ENCODE measurements at places on chromosomes 1 and 21.

DNA sequence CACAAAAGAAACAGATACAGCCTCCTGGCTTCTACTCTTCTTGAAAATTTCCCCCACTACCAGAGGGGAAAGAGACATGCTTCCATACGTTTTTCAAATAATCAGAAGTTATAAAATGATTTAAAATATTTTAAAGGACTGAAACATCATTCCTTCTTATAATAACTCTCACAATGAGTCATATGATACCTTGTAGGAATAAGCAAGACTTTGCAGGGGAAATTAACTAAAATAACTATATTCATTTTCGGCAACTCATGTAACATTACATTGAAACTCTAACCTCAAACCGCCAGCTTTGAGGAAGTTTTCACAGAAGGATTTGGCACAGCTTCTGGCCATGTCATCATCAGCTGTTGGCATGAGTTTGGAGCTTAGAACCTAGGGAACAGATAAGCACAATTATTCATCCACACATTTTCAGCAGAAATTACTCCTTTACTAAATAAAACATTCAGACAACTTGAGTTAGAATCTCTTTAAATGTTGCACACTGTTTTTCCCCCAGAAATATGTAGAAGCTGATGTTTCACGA, 85.9 kb downstream of the USP24 start:
- peak; percentile 23 for DNase-seq

DNA sequence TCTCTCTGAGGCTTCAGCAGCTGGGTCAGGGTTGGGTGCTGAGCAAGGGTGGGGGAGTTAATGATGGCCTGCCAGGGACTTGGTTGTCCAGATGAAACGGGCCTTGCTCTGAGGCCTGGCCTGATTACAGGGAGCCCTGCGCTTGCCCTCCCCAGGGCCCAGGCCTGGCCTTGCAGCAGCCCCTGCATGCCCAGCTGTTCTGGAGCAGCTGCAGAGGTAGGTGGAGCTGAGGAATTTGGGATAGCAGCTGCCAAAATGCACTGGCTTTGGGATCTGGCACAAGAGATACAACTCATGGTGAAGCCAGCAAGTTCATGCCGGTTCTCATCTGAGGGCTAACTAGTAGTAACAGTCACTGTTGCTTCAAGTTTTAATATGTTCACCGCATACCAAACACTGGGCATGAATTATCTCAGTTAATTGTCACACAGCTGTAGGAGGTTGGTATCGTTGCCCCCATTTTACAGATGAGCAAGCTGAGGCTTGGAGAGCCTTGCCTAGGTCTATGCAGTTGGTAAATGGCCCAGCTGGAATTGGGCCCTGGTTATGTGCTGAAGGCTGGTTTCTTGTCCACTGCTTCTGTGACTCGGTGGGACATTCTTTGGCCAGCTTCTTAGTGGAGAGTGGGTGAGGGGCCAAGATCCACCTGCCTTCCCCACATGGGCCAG, 7.3 kb upstream of the SERINC2 start:
- no peak for DNase-seq

DNA sequence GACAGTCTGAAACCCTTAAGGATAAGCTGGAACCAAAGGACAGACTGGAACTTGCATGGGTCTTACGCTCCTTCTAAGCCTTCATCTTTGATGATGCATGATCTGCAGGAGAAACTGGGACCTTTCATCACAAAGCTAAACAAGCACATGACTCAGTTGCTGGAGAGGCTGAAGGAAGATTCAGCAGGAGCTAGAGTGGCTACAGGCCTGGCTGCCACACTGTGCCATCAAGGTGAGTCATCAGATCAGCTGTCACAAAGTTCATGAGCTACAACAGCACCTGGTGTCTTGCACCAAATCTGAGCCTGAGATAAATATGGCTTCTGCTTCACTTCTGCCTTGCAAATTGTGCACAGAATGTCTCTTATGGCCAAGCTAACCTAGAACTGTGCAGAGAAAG, 95.5 kb upstream of the MARK1 start:
- DNase-seq, result no peak

DNA sequence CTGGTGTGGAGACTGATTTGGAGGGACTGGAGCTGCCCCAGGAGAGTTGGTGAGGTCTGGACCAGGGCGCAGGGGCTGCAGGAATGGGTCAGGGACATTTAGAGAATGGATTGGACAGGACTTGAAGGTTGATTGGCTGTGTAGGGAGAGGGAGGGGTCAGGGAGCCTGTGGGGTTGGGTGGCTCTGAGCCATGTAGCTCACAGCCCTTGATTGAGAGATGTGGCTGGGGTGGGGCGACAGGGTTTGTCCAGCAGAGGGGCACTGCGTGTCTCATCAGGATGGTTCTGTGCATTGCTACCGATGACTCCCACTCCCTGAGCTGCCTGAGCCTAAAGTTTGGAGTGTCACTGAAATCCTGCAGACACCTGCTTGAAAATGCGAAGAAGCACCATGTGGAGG, 12.1 kb downstream of the AZIN2 start:
- no peak for DNase-seq

DNA sequence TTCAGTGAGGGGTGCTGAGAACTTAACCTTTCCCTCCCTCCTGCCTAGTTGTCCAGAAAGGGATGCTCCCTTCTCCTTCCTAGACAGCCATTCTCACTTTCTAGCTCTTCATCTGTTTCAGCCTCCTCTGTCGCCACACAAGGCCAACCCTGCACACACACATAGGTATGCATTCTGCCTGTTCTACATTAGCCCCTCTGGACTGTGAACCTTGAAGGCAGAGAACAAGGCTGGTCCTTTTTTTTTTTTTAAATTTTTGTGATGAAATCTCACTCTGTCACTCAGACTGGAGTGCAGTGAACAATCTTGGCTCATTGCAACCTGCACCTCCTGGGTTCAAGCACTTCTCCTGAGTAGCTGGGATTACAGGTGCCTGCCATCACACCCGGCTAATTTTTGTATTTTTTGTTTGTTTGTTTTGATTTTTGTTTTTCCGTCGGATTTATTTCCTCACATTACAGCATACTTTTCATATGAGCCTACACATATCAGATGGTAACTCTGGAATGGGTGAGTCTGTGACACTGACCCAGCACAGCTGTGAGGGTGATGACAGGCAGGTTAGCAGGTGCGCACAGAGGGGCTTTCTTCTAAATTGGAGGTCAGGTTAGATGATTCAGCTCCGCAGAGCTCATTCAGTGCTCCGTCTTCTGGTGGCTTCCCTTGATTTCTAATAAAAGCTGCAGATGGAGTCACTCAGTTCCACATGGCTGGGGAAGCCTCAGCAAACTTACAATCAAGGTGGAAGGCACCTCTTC, 4.9 kb upstream of the AKR1A1 start:
- DNase-seq, result no peak

DNA sequence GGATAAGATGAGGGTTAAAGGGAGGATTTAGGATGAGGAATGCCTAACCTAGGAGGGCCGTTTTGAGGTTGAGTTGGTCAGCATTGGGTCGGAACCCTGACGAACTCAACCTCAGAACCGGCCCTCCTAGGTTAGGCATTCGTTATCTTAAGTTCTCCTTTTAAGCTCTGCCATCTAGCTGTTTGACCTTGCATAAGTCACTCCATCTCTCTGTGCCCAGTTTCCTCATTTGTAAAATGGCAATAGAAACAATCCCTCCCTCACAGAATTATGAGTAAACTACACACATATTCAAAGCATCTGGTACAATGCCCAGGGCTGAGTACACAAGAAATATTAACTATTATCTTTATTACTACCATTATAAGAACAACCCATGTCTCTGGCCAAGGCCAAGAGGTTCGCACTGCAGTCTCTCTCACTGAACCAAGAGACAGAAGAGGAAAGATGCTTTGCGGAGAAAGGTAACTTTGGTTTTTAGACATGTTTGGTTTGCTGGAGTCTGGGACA, 4.8 kb downstream of the ABCB10 start:
- DNase-seq, result no peak

DNA sequence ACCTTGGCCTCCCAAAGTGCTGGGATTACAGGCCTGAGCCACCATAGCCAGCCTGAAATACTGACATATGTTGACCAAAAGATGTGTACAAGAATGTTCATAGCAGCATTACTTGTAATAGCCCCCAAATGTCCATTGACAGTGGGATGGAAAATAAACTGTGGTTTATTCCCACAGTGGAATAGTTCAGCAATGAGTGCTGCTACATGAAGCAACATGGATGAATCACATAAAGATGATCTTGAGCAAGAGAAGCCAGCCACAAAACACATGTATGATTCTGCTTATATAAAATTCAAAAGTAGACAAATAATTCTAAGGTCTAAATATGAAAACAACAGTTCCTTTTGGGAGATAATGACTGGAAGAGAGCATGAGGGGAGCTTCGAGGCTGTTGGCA, 9.1 kb upstream of the CREG1 start:
- DNase-seq, result no peak

DNA sequence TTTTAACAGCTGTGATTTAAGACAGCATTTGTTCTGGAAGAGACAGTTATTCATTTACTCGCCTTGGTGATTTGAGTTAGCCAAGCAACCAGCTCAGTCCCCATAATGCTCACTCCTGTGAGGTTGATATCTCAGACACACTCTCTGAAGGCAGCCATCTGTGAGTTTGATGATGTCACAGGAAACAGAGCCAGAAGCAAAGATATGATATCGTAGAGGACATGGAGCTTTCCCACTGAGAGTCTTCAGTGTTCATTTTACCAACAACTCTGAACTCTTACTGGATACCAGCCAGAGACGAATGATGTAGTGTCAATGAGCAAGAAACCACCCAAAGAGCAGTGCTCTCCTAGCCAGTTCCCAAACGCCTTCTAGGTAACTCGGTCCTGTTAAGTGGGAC, 219.4 kb downstream of the SLC35F3 start:
- DNase-seq, result no peak

- no peak for DNase-seq
These were observed 35.2 kb downstream of the ELAPOR1 start for GRCh38 chr1:109148987-109149561.

GRCh38 chr1:93111561-93111960, 32.5 kb downstream of the MTF2 start:
- no peak for DNase-seq

GRCh38 chr1:209601809-209602657, 18.5 kb downstream of the CAMK1G start:
- DNase-seq, result no peak

DNA sequence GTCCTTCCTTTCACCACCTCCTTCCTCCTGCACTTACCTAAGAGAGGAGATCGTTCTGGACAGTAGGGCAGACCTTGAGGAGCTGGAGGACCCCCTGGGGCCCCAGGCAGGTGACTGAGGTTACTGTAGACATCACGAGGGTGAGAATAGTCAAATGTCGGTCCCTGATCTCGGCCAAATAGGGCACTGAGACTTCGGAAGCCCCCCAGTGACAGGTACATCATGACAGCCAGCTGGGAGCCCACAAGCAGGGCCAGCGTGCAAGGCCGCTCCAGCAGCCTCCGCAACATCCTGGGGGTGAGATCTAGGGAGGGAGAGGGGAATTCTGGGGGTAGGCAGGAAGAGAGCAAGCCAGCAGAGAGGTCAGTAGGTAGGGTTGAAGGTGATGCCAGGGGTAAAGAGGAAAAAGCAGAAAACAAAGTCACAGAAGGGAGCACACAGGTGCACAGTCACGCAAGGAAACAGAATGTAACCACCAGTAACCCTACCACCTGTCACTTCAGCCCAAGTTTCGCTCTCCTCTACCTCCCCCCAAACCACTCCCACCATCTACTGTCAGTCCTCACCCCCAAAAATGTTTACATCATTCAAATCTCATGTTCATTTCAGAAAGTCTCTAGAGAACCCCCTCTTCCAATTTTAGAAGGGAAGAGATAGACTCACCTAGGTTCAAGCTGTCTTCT, 1.4 kb downstream of the B4GALT3 start:
- DNase-seq, result no peak

DNA sequence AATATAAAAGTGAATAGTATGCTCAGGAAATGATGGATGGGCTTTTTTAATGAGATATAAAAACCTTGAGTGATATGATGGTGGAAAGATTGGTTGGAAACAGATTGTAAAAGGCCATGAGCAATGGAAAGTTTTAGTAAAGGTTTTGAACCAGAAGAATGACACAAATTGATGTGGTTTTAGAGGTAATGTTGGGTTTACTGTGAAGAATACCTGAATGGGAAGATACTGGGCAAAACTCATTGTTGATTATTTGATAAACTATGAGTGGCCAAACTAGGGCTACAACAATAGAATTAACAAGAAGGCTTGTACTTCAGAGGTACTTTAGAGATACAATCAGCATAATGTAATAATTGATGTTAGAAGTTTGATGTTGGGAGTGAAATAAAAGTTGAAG, 108.5 kb downstream of the PTGS2 start:
- DNase-seq, result no peak
